ENCODE measurements at places on chromosomes 12 and 14.

- no peak for DNase-seq
These were observed 9.5 kb upstream of the BDKRB1 start for GRCh38 chr14:96246539-96246847.

GRCh38 chr14:66507181-66507721 lies 696 bp upstream of the GPHN start:
- no peak for DNase-seq

- DNase-seq: no peak
These were observed 40.9 kb downstream of the RERG start for GRCh38 chr12:15180325-15180724.

GRCh38 chr12:46562625-46563225 lies 190.2 kb upstream of the SLC38A2 start:
- no peak for DNase-seq

GRCh38 chr12:99092100-99092851 lies 447.2 kb downstream of the APAF1 start:
- no peak for DNase-seq

GRCh38 chr12:44835641-44836379 lies 40.3 kb downstream of the NELL2 start:
- no peak for DNase-seq

- DNase-seq: no peak
These were observed 7.6 kb downstream of the TECPR2 start for GRCh38 chr14:102370305-102370809.

DNA sequence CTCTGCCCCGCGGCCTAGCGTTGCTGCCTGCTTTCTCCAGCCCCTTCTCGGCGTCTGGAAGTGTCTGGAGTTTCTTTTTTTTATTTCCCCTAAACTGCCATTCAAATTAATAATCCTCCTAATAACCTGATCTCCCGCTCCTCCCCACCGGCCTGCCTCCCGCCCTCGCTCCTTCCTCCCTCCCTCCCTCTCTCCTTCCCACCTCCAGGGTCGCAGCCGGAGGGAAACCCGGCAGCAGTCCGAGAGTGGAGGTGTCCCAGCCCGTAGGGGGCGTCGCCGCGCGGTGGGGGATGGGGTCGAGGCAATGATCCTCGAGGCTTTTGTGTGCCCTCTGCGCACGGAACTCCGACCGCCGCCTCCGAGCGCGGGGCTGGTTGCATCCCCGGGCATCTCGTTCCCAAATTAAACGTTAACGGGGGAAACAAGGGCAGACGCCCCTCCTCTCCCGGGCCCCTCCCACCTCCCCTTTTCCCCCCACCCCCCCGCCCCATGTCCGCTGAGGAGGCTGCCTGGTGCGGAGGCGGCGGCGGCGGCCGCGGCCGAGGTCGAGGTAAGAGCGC lies 1.0 kb upstream of the SOCS2 start:
- DNase-seq: no peak

GRCh38 chr12:58148405-58148804 lies 207.0 kb downstream of the ATP23 start:
- no peak for DNase-seq

DNA sequence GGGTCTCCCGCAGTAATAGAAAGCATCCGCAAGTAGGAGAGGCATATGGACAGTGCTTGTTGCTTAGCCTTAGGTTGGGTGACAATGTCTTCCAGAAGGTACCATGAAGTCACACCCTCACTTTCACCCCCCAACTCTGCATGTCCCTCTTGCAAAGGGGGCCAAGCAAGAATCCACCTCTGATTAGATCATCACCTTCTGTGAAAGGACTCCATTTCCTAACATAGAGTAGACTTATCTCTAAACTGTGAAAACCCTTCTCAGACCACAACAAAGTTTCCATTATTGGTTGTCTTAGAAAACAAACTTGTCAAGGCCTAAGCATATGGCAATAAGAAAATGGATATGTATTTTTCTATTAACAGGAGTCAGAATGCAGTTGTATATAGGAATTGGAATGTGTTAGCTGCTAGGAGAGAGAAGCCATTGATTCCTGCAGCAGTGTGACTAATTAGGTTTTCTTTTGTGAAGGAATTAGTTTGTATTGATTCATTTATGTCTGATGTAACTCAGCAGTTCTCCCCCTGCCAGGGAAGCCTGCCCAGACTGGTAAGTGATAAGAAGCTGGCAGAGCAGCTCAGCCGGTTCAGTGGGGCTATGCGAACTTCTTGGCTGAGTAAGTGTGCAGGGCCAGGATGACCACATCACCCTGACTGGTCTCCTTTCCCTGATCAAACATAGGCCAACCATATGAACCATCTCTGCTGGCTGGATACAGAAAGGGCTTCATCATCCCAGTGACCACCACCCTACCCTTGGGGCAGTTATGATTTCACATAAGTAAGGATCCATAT lies 107.3 kb upstream of the CCDC196 start:
- no peak for DNase-seq

DNA sequence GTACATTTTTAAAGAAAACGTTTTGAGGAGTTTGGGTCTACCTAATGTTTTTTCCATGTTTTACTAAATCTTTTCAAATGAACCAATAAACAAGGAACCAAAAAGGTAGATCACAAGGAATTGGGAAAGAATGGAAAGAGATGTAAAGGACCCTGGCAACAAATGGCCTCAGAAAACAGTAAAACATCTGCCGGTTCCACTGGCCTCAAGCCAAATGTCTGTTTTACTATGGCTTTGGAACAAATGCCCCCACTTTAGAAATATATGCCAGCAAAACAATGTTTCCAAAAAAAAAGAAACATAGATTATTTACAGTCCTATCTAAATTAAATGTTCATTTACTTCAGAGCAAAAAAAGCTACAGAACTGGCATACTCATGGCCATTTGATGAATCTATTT lies 3.0 kb downstream of the TRMT5 start:
- no peak for DNase-seq

DNA sequence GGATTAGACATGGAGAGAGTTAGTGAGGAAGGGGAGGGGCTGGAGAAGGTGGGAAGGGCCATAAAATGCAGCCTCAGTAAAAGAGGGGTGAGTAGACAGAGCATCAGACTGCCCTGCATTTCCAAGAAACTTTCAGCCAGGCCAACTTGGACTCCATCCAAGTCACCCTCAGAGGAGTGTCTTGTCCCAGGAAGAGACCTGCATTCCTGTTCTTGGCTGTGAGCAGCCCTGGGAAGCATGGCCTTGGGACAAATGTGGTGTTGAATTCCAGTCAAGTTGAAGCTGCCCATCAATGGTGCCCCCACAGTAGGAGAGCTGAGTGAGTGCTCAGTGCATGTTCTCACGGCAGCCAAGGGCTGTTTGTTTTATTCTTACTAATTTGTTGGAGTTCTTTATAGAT lies 35.0 kb upstream of the TUNAR start:
- no peak for DNase-seq

- DNase-seq: peak; percentile 71
These were observed 23.5 kb upstream of the INF2 start for GRCh38 chr14:104665657-104666522.

DNA sequence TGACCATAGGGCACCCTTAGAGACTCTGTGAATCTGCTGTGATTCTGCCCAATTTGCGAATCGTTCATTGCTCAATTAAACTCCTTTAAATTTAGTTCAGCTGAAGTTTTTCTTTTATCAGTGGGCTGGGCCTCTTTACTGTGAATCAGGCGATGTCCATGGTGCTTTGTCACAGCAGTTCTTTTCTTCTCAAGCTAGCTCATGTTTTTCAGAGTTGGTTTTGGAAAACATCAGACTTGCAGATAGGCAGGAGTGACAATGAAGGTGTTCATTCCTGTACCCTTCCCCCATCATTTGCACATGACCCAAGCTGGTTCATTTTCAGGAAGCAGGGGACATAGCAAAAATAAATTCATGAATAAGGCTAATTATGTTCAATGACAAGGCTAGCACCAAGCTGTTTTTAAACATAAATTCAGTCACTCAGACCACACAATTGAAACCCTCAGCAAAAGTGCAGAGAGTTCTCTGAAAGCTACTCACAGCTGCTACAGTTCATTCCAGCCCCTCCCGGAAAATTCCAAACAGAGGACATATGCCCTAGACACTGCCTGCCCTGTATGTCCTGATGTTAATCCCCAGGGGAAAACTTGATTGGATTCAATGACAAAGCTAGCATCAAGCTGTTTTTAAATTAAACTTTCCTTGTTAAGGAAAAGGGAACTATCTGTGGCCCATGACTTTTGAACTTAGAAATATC lies 383.3 kb downstream of the C12orf75 start:
- no peak for DNase-seq

DNA sequence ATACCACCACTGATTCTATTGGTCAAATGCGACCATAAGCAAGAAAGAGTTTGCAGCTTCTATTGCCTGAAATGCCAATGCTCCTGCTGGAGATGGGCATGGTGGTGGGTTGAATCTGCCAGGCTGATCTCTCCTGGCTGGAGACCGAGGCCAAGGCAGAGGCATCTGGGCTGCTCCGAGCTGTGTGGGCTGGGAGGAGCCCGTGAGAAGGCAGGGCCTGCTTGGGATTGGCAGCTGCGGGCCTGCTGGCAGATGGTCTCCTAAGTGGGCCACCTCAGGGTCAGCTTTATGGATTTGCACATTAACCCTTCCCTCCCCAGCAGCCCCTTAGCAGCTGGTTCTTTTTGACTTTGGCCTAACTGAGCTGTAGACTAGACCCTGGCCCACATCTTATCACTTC lies 25.4 kb downstream of the SRRM4 start:
- no peak for DNase-seq

DNA sequence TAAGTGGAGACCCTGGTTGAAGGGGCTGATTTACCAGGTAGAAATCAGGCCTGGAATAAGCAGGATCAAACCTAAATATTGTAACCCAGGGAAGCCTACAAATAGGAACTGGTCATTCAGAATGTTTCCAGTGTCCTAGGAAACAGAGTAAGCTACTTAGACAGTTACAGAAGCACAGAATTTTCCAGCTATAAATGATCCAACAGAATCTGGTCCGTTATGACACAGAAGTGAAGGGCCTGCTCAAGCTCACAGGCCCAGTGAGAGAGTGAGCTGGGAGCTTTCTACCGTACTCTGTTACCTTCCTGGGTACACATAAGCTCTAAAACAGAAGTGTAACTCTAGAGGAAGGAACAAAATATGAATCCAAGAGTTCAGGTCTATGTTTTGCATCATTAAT lies 119.1 kb downstream of the TTC7B start:
- DNase-seq: no peak

GRCh38 chr12:6959805-6960592 lies 8.8 kb downstream of the PTPN6 start:
- DNase-seq: no peak

DNA sequence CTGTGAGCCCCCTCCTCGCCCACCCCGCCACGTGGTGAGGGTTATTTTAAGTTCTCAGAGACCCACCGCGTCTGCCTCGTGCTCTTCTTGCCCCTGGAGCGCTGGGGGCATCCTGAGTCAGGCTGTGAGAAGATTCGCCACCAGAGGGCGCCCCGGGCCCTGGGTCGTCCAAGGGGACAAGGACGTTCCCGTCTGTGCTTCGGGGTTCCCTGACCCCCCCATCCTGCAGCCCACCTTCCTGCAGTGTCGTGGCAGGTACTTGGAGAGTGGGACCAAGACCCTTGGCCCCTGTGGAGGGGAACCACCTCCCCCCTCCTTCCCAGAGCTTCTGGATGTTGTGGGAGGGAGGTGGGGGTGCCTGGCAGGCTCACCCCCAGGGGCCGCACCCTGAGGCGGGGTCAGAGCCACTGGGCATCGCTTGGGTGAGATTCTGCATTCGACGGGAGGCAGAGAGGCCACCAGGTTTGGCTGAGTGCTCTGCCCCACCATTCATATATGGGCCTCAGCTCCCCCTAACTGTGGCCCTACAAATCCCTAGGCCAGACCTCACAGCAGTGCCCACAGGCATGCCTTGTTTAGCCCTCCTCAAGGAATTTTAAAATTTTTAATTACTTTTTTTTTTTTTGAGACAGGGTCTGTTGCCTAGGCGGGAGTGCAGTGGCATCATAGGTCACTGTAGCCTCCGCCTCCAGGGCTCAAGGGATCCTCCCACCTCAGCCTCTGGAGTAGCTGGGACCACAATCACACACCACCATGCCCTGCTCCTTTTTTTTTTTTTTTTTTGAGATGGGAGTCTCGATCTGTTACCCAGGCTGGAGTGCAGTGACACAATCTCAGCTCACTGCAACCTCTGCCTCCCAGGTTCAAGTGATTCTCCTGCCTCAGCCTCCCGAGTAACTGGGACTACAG lies 17.0 kb downstream of the RHOF start:
- DNase-seq: peak; percentile 87

DNA sequence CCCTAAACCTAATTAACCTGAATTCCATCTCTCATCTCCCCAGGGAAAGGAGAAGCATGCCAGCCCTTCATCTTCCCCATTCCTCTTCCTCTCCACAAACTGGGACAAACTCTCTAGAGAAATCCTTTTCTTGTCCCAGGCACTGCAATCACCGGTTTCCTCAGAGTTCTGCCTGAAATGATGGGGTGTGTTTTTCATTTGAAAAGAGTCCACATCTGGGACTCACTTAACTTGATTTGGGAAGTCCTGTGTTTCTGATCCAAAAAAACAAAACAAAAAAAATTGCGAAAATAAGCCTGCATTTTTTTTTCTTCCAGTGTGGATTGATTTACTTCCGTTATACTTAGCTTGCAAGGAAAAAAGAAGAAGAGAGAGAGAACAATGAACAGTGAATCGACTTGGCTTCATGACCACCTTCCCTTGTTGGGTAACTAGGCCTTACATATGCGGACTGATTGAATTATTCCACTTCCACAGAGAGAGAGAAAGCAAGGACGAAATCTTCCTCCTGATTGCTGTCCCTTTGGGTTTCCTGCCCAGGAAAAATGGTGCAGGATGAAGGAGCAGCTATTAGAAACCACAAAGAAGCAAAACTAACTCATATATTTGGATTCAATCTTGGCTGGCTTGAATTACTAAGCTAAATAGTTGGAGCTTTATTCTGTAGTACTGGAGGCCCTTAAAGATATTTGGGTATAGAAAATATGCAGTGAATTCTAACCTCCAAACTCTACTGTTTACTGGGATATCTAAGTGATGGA lies 506.2 kb upstream of the TBX3 start:
- no peak for DNase-seq

GRCh38 chr14:39740454-39740853 lies 308.2 kb upstream of the FBXO33 start:
- no peak for DNase-seq

- no peak for DNase-seq
These were observed 45.8 kb downstream of the SSH1 start for GRCh38 chr12:108811411-108812180.

DNA sequence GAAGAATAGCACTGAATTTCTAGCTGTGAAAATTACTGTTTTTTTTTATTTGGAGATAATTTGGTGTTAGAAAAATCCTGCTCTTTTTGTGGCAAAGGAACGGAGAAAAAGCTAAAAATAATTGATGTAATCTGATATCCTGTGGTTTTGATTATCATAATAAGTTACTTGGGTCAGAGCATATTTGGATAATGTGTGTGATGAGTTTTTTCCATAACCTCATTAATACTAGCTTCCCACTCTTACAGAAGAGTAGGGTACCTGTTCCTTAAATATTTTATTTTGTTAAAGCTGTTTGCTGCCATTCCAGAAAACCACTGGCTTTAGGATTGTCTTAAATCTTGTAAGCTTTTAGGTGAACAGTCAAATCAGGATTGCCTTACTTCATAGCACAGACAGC lies 4.7 kb downstream of the PSMC6 start:
- no peak for DNase-seq

GRCh38 chr14:69428289-69428998 lies 30.0 kb downstream of the SLC39A9 start:
- DNase-seq: no peak

- DNase-seq: no peak
These were observed 254.4 kb downstream of the DAD1 start for GRCh38 chr14:22334627-22335026.

Measured in germinal center (tissue), 1 donor.